Right renal cortex interstitium (tissue), 3 donors: ENCODE measurements at places on chromosomes 5 and 9.
A peak's percentile ranks its signal among the peaks of the same experiment; 100 is the strongest.

GRCh38 chr9:83503866-83504265 is 34.3 kb downstream of the FRMD3 start:
- DNase-seq = no peak

GRCh38 chr9:75149841-75150241 is 61.5 kb downstream of the OSTF1 start:
- no peak for DNase-seq

DNA sequence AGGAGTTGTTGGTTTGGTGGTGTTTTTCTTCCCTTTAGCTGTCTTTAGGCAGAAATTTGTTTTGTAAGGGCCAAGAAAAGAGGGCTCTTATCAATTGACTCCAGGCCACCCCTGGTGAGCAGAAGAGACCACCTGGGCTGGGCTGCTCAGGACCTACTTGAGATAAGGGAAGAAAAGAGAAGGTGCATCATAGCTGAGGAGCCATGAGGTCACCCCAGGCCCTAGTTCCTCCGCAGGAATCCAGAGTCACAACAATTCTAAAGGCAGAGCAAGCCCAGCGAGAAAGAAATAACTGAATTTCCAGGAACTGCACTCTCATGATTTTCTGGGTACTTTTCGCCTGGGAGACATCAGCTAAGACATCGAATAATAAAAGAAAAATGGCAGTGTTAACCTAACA is 34.9 kb downstream of the RFK start:
- DNase-seq = no peak

GRCh38 chr5:60700416-60700757 is 421 bp upstream of the DEPDC1B start:
- DNase-seq = no peak

DNA sequence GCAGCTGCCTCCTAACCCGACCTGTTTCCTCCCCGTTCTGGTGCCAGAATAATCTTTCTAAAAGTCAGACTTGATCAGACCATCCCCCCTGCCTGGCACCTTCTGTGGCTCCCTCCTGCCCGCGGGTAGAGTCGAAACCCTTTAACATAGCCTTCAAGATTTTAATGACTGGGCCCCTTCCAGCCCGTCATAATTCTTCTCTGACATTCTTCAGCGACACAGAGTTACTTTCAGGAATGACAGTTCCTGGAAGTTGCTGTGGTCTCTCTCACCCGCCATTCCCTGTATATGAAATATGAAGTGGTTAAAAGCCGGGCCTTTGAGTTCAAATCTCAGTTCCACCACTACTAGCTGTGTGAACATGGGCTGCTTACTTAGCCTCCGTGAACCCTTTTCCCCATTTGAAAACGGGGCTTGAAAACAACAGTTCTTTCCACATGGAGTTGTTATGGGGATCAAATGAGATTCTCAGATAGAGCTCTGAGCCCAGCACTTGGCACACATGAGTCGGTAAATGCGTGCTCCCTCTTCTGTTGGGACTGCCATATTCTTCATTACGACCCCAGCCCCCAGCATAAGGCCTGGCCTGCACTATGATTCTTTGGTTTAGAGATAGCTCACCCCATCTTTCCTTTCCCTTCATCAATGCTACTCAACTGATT is 737 bp downstream of the NANS start:
- DNase-seq = no peak

DNA sequence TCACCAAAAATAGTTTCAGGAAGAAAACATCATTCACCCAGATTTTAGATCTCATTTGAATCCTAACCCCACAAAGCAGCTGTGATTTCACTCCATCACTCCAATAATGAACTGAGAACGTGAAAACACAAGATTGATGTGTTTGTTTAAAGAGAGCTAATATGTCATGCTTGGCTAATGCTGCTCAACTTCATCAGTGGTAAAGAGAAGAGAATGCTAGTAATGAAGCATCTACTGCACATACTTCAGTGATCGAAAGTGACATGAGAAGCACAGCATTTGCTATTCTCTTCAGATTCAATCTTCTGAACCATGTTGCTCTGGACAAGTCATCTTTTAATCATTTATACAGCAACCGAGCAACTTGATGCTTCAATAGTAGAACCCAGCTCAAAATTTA is 874.7 kb downstream of the EFNA5 start:
- no peak for DNase-seq

DNA sequence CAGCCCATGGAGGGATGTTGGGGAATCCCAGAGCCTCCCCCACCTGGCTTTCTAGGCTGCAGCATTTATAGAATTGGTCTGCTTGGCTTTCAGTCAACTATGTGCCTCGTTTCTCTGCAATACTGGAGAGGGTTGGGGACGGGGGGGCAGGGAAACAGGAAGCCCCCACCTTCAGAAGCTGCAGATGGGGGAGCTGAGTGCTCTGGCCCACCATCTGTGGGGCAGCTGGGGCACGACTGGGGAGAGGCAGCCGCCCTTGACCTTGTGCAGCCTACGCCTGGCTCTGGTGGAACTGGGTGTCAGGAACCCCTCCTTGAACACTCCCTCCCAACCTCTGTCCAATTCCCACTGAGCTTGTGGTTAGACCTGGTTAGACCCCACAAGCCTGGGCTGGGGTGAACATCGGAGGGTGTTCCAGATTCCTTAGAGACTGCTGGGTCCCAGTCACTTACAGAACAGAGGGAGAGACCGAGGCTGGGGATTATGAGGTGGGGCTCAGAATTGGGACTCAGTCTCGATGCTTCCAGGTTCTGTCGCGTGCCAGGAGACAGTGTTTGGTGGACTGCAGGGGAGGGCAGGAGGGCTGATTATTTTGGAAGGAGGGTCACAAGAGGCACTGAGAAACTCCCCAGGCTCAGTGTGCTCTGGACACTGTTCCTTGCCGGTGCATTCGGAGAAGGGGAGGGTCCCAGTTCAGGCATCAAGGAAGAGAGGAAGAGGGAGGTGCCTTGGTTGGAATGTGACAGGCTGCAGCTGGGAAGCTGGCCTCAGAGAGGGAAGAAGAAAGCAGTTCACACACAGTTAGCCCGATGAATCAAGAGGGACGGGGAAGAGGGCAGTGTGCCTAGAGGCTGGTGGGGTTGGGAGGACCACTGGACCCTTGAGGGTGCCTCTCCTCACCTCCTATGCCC is 25.6 kb downstream of the COL27A1 start:
- DNase-seq = peak; percentile 68

- DNase-seq = no peak
Observed at GRCh38 chr9:16252616-16253015, 617.9 kb downstream of the BNC2 start.

DNA sequence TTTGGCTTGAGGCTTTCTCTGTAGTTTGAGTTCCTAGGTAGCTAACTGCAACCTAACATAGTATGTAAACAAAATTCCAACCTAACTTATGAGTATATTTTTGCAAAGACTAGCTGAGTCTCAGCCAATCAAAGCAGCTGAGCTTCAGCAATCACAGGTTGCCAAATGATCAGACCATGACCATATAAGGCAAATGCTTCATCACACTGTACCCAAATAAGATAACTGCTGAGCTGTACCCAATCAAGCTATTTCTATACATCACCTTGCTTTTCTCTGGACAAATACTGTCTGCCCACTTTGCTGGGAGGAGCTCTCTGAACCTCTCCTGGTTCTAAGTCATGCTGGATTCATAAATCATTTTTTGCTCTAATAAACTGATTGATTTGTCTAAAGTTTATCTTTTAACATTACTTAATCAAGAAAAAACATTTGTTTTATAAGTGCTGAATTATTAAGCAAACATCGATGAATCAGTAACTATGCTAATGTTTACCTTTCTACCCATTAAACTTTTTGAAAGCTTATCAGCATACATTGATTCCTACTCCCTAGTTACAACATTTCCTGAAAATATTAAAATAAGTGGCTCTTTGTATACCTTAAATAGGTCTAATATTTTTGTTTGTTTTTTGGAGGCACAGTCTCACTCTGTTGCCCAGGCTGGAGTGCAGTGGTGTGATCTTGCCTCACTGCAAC is 129.7 kb upstream of the PCA3 start:
- DNase-seq = no peak

DNA sequence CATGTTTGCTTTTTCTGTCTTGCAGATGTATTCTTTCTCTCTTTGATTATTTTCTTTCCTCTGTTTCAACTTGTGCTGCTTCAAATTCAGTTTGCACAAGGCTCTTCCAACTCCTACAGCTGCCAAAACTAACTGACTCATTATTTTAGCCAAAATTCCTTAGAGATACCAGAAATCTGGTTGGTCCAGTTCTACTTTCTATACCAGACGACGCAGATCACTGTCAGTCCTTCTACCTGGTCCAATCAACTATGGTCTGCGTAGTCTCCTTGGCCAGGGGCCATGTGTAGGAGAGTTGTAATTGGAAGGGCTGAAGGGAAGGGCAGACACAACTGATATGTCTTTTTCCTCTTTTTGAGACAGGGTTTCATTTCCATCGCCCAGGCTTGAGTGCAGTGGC is 51.9 kb upstream of the JAK2 start:
- no peak for DNase-seq

DNA sequence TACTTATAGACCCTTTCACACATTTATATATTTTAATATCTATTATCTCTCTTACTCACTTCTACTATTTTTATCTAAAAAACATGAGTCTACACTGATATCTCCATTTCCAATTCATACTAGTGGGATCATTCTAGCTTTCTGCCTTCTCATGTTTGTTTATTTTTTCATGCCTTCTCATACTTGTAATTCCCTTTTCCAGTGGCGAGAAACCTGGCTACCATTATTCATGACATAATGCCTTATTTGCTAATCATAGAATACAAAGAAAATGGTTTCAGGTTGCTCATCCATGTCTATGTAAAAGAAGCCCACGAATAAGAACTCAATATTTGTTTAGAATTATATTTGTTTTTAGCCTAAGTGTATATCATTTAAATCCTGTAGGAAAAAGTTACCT is 232.7 kb upstream of the ACTBL2 start:
- no peak for DNase-seq

- no peak for DNase-seq
Observed at GRCh38 chr5:133130387-133131118, 78.7 kb downstream of the HSPA4 start.

DNA sequence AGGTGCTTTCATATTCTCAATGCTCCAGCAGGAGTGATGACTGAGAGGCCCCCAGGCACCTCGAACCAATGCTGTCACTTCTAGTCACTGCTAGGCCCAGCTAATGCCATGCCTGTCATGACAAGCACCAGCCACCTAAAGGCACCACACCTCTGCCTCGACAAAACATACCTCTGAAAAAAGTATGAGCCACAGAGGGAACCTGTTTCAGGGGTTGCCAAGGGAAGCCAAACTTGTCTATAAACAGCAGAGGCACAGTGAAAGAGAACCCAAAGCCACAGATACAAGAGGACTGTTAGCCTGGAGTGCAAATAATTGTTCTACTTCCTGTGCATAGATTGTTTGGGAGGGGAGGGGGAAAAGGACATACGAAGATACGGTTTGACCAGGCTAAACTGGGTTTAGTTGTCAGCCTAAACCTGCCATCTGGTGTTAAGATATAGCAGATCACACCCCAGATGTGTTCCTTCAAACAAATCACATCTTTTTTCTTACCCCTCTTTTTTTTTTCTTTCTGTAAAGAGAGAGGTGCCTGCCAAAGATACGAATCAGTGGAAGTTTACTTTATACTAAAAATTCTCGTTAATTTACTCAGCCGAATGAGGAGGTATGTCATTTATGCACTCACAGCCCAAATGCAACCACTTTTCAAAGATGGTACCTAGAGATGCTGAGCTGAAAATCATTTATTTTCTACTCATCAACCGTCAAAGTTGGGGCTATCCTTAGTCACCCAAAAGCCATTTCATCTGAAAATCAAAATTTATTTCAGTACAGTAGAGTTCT is 45.7 kb downstream of the BNC2 start:
- DNase-seq = no peak

- no peak for DNase-seq
Observed at GRCh38 chr5:119840175-119840574, 210.8 kb downstream of the FAM170A start.

GRCh38 chr5:36948650-36949049 is 72.1 kb downstream of the NIPBL start:
- no peak for DNase-seq

GRCh38 chr9:124428751-124429529 is 13.7 kb upstream of the PSMB7 start:
- no peak for DNase-seq

DNA sequence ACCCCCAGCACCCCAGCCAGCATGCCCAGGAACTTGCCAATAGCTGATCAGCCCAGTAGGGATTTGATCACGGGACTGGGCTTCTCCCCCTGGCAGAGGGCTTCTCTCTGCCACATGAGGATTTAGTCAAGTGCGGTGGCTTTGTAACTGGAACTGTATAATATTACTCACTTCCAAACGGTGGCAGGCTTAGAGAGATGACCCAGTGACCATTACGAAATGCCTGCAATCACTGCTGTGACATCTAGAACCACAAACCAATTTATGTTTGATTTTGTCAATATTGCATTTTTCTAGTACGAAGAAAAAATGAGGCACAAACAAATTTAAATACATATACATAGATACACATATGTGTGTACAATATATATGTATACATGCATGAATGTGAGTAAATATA is 192.1 kb downstream of the ERCC6L2 start:
- DNase-seq = no peak

DNA sequence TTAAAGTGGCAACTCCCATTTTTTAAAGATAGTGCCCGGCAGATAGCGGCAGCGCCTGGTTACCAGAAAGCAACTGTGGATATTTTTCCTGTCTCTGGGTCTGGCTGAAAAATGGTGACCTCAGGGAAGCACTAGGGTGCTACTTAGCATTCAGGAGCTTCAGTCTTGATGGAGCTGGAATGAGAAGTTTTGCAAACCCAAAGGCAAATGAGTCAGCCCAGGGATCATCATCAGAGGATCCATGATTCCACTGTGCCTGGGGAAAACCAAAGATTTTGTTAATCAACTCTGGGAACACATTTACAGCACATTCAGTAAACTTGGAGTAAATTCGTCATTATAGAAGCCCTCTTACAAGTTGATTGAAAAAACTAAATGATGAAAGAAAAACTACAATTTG is 26.7 kb downstream of the F2R start:
- DNase-seq = no peak

- DNase-seq = no peak
Observed at GRCh38 chr5:136040746-136041415, 12.1 kb downstream of the TGFBI start.

DNA sequence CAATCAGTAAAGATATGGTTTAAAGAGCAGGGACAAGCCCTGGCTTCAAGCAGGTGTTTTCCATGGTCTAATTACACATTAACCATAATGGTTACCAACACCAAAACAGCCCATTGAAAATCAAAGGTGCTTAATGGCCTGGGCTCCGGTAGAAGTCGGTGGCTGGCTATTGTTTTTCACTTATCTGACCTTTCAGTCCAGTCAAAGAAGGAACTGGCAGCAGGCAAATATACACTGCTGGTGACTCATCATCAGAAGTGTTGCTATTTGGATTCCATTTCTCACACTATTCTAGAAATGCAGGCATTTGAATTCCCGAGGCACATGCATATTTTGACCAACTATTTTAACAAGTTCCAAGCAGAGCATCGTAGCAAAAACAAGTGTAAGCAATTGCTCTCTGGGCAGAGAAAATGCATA is 26.3 kb upstream of the GABRP start:
- DNase-seq = no peak

DNA sequence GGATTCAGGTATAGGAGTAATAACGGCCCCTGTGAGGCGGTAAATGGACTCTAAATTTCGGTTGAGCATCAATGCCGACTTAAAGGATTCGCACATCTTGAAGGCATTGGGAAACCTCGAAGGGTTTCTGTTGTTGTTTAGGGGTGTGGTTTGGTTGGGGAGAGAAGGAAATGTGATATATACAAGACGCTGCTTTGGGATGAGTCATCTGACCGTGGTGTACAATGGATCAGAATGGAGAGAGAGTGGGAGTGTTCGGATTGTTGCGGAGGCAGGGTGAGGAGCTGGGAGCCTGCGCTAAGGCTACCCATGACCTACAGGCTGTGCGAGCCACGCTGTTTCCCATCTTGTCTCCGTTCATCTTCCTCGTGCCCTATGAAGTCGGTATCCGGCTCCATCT is 60.4 kb upstream of the ERCC6L2 start:
- DNase-seq = no peak
